ENCODE measurements at places on chromosomes 1 and 21.

DNA sequence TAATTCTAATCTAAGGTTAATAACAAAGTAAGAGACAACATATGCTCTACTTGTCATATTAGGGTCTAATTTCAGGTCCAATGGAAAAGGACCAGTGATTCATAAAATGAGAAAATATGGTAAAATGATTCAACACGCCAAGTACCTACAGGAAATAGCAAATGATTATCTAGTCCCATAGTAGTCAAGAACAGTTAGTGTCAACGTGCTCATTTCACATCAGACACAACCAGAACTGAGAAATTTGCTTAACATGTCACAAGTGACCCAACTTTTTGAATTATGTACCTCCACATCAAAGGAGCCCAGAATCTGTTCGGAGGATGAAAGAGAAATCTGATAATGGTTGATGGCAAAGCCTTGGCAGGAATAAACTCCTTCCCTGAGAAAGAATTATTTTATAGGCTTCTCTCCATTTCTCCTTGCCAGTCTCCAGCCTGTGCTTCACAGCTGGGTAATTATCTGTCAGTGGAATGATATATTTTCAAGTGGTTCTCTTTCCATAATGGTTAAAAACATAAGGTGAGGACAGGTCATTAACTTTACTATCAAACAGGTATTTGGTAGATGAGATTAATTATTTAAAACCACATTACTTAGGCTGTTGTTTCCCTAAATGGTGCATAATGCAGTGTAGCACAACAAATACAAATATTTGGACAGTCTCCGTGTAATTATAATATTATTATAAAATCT, 83.2 kb downstream of the APP start:
- DNase-seq: no peak

DNA sequence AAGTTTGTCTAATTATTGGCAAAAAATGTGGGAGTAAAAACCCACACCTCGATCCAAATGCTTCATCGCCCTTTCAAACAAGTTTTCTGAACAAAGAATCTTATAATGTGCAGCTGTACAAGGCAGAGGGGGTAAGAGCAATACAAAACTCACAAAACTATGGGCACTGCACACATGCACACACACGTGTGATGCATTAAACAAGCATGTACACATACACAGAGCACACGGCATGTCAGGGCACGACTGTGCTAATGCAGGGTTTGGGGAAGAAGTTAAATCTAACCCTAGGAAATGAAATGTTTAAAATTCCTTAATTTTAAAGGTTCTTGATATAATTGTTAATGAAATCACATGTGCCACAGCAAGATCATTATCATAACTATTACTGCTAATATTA, 264.0 kb downstream of the SEC16B start:
- no peak for DNase-seq

GRCh38 chr1:80365359-80366021, 1359.0 kb upstream of the ADGRL4 start:
- DNase-seq: no peak

DNA sequence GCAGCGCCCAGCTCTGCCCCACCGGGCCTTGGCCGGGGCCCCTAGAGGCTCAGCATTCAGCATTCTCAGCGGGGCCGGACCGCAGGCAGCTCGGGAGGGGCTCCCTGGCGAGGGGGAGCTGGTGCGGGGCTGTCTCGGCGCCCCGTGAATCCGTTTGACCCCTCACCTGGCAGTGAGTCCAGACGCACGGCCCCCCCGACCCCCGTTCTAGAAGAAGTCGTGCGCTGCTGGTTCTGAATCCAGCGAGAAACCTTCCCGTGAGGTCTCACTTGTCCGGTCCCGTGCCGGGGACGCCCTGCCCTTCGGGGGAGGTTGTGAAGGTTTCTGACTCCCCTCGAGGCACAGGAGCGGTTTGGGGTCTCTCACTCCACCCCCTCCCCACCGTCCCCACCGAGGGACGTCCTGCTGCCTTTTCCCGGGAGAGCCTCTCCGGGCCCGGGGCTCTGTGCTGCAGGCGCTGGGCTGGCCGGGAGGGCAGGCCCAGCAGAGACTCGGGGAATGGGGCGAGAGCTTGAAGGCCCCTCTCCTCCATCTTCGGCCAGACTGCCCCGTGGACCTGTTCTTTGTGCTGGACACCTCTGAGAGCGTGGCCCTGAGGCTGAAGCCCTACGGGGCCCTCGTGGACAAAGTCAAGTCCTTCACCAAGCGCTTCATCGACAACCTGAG, 655 bp downstream of the COL6A1 start:
- DNase-seq: no peak

DNA sequence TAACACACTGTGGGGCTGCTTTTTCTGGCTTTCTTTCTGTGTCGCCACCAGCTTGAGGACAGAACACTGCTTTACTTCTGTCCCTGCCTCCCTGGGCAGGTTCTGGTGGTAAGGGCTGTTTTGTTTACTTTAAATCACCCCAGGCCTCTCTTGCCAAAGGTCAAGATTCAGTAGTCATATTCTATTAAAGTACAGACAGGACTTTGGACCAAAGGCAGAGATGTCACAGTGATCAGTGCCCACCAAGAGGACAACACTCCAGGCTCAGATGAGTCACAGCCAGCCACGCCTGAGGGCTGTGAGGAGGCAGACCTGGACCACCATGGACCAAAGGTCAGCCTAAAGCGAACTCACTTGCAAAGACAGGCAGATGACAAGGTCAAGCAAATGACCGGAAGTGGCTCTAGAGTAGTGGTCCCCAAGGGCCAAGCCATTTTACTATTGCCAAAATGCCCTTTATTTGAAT, 200.0 kb downstream of the RHOU start:
- DNase-seq: no peak

DNA sequence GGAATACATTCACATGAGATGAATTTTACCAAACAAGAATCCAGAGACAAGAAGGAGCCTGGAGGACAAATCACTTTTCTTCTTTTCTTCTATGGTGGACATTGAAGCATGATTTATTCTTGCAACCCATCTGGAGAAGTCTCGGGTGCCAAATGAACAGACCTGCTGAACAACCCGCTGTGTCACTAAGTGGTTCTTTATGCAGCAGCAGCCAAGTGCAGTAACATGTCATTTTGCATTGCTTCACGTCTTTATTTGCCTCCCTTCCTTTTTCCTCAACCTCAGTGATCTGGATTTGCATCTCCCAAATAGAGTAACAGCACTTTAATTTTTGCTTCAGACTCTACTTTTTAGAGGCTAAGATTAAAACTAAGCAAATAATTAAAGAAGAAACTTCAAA, 50.0 kb upstream of the TENT5C start:
- no peak for DNase-seq

- no peak for DNase-seq
Measured at GRCh38 chr1:64488862-64489261, 18.9 kb downstream of the CACHD1 start.

DNA sequence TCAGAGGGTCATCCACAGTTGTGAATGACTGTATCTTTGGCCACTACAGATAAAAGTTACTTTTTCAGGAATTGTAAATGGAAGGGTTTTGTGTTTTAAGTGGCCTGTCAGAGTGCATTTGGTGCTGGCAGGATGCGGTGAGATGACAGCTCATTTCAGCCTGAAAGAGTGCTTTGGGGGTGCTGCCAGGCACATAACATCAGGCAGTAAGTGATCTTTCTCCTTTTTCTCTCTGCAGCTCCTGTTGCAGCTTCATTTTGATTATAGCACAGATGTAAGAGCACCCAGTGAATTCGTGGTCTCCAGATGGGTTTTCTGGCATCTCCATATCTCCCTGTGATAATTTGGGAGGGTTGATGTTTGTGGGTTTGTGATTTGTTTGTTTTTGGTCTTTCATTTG, 14.8 kb upstream of the FAM163A start:
- no peak for DNase-seq

Data from stimulated activated CD8-positive, alpha-beta memory T cell treated with anti-CD3 and anti-CD28 coated beads, Interleukin-15, amount 100 ng/mL, for 24 hours (primary cell).